ENCODE measurements at places on chromosomes 2 and 18.

DNA sequence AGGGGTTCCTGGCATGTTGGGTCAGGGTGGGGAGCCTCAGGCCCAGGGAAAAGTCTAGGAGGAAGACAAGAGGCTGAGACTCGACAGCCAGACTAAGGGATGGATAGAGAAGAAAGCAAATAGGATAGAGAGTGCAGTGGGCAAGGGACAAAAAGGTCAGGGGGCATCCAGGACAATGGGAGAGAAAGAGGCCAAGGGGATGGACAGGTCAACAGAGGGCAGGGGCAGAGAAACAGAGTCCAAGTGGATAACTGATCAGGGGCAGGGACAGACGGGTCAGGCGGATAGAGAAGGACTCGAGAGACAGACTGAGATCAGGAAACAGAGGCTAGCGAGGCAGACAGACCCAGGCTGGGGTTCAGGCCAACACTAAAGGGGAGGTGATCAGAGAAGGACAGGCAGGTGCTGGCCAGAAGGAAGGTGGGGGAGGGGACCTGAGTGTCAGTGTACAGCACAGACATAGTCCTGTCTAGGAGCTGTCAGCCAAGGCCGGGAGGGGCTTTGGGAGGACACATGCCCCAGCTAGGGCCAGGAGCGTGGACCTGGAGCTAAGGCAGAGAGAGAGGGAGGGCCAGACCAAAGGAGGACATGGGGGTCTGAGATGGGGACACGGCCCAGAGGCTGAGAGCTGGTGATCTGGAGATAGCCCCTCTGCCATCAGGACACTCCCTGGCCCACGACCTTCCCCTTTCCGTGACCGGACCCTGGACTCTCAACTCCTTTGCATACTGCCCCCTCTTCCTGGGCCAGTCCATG is 12.2 kb downstream of the ASIC4 start:
- no peak for DNase-seq

DNA sequence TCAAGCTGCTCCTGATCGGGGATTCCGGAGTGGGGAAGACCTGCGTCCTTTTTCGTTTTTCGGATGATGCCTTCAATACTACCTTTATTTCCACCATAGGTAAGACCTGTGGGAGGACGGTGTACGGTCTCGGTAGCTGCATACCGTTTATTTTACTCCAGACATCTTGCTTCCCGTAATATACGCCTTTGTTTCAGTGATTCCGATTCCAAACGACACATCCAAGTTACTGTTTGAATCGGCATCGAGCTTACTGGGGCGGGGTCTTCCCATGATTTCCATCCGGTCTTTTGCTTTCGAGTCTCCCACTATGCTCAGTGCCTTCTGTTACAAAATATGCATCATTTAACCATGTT is 731 bp downstream of the RAB10 start:
- no peak for DNase-seq

- DNase-seq = no peak
Measured at GRCh38 chr2:215401896-215402379, 33.9 kb downstream of the FN1 start.

DNA sequence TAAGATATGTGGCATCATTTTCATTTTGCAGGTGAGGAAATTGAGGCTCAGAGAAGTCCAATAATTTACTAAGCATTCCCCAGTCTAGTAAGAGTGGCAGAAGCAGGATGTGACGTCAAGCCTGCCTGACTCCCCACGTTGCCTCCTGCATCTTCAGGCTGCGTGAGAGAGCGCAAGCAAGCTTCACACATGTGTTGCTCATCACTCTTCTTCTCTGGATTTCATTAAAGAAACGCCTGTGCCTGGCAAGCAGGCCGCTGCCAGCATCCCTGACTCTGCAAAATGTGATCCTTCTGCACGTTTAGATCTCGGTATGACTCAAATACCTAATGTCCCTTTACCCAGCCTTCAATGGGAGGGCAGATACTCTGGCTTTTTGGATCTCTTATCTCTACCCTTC is 96.8 kb downstream of the PRKCE start:
- no peak for DNase-seq

DNA sequence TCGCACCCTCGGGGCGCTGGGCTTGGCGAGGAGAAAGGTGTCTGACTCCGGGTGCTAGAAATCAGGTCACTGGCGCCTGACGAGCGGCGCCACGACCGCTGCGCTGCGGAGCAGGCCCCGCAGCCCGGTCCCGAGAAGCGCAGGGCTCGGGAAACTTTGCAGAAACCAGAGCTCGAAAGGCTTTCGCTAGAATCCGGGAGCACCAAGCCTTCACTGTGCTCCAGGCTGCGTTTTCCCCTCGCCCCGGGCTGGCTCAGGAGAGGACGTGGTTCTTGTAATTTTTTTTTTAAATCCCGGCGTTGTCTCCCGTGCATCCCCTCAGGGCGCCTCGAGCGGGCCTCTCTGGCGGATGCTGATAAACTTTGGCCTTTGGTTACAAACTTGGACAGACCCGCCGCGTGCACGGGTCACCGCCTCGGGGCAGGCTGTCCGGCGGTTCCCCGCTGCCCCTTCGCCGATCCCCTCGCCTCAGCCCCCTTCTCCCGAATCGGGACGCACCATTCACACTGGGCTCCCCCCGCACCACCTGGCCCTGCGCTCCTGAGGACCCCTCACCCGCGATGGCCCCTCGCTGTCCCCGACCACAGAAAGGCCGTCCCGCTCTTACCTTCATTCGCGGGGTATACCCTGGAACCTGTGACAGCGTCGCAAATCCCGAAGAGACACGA is 419 bp downstream of the EPHA4 start:
- no peak for DNase-seq

GRCh38 chr2:105140240-105140568 is 101.3 kb upstream of the GPR45 start:
- no peak for DNase-seq

DNA sequence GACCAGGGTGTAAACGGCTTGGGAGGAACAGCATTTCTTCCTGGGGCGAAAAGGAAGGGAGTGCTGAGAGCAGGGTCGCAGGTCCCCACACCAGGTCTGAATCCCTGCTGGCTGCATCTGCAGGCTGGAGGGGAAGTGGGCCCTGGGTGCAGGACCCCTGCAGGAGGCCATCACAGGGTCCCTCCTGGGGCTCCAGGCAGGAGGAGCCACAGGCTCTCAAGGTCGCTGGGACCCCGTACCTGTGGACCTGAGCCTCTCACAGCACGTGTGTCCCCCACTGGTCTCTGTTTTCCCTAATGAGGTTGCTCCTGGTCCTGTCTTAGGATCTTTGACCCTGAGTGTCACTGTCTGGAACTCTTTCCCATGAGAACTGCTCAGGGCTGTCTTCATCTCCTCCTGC is 147.8 kb upstream of the ZNF236 start:
- no peak for DNase-seq

- DNase-seq = no peak
Measured at GRCh38 chr2:85708641-85709040, 14.5 kb downstream of the GNLY start.

DNA sequence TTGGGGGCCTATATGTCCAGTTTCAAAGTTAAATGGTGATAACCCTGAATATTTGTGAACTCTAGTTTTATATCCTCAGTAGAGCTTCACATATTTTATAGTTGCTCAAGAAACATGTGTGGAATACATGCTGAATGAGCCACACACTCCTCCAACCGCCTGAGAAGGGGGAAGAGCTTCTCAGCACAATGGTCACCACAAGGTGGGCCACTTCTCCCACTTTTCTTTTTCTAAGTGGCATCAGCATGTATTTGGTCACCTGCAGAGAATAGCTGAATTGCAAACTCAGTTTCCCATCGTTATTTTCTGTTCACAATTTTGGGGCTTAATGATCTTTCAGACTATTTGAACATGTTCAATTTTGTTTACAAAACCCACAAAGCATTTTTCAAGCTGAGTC is 340.5 kb downstream of the PARD3B start:
- no peak for DNase-seq

GRCh38 chr2:54660752-54661151 is 62.7 kb upstream of the EML6 start:
- no peak for DNase-seq

GRCh38 chr2:201471732-201472393 is 20.3 kb downstream of the STRADB start:
- DNase-seq = no peak

GRCh38 chr2:160245614-160246155 is 45.6 kb upstream of the ITGB6 start:
- DNase-seq = no peak

DNA sequence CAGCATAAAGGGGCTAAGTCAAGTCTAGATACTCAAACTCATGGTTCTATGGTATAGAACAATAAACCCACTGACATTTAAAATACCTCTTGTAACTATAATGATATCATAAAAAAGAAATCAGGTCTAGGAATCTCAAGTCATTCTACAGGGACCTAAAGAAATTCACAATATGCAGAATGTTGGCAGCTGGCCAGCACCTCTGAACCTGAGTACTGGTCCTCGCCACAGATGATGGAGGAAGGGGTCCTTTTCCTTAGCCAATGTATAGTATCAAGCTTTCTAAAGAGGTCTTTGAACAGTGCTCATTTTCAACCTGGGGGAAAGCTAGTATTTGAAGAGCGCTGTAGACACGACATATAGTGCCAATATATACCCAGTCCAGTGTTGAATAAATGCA is 108.4 kb upstream of the ITGB6 start:
- no peak for DNase-seq

- DNase-seq = no peak
Measured at GRCh38 chr2:233410196-233410760, 56.0 kb downstream of the DGKD start.

DNA sequence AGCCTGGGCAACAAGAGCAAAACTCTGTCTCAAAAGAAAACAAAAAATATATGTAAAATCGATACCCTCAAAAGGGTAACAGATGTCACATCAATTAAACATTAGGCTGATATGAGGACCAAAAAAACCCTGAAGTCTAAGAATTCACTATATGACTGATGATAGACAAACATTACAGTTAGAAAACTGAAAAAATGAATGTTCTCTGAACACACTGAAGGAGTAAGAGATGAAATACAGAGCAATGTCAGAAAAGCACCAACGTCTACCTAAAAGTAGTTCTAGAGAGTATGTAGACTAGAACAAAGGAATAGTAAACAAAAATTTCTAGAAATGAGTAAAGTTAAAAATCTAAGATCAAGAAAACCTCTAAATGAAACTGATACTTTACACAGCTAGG is 81.9 kb downstream of the SLC66A3 start:
- DNase-seq = no peak

DNA sequence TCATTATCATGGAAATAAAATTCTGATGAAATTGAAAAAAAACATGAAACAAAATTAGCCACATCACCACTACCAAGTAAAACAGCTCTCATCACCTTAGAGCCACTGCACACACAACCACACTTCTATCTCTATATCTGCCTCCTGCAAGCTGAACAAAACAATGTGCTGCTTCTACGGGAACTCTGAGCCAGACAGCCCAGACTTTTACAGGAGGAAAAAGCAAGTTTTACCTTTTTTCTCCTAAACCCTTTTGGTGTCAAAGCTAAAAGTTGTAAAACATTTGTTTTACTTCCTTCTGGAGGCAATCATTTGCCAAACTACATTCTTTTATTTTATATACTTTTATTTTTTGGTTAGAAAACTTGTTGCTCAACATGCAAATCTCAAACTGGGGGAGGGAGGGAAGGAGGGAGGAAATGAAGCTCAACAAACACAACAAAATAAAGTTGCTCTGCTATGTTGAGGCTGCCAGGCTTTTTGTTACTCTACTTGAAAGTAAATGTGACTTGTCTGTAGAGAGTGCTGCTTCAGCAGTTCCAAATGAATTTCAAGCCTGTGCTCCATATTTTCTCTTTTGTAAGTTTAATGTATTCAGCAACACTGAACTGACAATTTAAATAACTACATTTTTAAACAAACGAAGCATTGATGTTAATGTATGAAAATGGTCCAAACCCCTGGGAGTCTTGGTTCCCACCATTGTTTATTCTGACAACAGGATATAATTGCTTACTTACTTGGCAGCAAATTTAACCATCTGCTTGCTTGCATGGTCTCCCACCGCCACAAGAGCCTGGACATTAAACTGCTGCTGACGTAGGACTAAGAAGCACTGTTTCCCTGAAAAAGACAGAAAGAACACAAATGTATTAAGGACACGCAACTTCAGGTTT is 24.5 kb downstream of the DARS1 start:
- no peak for DNase-seq

DNA sequence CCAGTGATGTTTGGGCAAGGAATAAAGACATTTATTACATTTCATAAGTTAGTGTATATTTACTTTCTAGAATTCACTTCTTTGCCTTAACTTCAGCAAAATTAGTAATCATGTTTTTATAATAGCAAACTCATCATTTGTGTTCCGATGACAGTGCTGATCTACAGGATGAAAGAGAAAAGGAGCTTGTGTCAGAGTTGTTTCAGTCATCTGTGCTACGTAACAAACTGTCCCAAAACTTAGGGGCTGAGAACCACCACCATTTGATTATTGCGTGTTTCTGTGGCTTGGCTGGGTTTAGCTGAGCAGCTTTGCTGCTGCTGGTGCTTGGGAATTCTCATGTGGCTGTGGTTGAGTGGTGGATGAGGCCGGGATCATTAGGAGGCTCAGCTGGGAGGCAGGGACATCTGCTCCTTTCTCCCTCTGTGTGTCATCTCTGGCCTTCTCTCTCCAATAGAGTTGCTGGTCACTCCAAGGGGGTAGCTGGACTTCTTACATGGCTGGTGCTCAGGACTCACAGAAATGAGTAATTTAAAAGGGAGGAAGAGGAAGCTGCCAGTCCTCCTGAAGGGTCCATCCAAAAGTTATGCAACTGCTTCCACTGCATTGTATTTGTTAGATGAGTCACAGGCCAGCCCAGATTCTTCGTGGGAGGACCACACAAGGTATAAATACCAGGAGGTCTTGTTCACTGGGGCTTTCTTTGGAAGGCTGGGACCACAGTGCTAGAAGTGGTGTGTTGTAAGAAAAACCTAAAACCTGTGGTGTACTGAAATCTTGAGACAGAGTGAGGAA is 43.4 kb upstream of the HAAO start:
- DNase-seq = no peak

GRCh38 chr2:9973690-9974089 is 22.2 kb downstream of the GRHL1 start:
- no peak for DNase-seq

- DNase-seq = no peak
Measured at GRCh38 chr2:150264442-150264841, 223.0 kb downstream of the RND3 start.

- no peak for DNase-seq
Measured at GRCh38 chr2:176581557-176582165, 312.4 kb downstream of the MTX2 start.

GRCh38 chr2:218865396-218865795 is 5.8 kb downstream of the WNT6 start:
- DNase-seq = no peak
